NCI-H2029 (cell line): ENCODE measurements at places on chromosomes 5 and 9.

DNA sequence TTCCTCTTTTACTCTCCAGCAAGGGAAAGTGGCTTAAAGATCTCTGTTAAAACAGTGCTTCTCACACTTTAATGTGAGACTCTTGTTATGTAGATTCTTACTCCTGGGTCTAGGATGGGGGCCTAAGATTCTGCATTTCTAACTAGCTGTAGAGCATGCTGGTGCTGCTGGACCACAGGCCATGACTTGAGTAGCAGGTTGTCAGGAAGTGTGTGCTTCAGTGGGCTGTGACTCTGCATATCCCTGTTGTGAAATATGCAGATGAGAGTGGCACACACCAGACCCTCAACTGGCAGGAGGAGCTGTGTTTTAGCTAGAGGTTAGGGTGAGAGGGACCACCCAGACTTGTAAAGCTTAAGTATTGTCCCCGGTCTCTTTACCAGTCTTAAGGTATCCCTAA is 191.1 kb upstream of the DMRT1 start:
- DNase-seq: no peak

DNA sequence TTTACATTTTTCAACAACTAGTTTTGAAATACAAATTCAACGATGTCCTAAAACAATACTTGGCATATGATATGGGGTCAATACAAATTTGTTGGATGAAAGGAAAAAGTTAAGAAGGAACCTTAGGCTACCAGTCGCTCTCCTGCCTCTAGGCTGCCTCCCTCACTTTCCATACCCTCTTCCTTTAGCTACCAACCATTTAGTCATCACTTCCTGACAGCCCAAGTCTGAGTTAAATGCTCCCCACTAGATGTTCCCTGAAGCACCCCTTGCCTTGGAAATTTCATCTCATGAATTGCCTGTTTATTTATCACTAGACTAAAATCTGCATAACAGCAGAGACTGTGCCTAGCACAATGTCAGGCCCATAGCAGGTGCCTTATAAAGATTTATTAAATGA is 2.7 kb upstream of the LARS1 start:
- no peak for DNase-seq

- peak; percentile 93 for DNase-seq
Measured at GRCh38 chr5:124655921-124656511, 90.4 kb downstream of the ZNF608 start.

DNA sequence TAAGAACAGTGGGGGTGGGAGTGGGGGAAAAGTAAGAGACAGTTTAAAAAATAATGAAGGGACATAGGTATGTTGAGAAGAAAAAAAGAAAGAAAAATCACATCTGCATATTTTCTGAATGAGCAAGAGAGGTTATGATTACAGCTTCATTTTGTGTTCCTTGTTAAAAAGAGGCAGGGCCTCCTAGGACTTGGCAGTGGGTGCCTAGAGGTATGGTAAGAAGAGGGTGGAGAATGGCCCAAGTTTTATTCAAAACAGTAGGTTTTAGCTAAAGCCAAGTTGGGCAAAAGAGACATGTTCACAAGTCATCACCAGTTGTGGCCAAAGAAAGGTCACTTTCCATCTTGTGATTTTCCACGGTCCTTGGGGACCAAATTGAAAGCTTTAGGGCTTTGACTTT is 643.4 kb downstream of the CCDC171 start:
- no peak for DNase-seq

DNA sequence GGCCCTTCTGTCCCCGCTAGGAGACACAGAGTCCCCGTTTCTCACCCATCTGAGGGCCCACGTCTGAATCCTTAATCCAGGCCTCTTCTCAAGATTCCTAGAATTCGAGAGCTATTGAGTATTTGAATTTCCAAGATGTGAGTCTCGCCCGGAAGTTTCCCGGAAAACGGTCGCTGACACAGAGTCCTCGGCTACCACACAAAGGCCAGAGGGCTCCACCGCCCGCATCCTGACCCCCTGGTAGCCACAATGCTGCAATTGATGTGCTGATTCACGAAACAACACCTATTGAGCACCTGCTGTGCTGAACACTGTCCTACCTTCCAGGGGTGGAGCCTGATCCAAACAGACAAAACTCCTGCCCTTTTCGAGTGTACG is 670 bp upstream of the FBP1 start:
- no peak for DNase-seq

GRCh38 chr5:2832394-2832793 is 80.9 kb upstream of the IRX2 start:
- DNase-seq: no peak

GRCh38 chr5:97046270-97046982 is 96.0 kb downstream of the LIX1 start:
- no peak for DNase-seq

DNA sequence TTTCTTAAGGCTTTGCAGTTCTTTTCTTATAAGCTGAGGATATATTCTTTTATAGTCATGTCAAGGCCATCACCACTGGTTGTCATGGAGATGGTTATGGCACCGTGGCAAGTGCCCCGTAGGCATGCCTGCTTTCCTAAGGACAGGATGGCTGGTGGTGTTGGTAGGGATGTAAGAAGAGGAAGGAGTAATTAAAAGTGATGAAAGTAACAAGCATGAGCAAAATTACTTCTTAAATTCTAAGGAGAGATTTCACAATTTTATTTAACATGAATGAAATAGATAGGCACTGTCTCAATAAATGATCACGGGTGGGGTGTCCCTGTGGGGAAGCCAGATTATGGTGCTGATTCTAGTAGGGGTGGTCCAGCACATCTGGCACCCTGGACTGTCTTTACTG is 290.2 kb upstream of the KLF4 start:
- DNase-seq: no peak

- no peak for DNase-seq
Measured at GRCh38 chr5:163222982-163223381, 214.4 kb upstream of the CCNG1 start.

- DNase-seq: no peak
Measured at GRCh38 chr5:88142886-88143692, 125.6 kb downstream of the TMEM161B start.

- DNase-seq: no peak
Measured at GRCh38 chr5:39447059-39447458, 22.3 kb upstream of the DAB2 start.

- DNase-seq: no peak
Measured at GRCh38 chr5:96081276-96081858, 119.7 kb upstream of the ELL2 start.

DNA sequence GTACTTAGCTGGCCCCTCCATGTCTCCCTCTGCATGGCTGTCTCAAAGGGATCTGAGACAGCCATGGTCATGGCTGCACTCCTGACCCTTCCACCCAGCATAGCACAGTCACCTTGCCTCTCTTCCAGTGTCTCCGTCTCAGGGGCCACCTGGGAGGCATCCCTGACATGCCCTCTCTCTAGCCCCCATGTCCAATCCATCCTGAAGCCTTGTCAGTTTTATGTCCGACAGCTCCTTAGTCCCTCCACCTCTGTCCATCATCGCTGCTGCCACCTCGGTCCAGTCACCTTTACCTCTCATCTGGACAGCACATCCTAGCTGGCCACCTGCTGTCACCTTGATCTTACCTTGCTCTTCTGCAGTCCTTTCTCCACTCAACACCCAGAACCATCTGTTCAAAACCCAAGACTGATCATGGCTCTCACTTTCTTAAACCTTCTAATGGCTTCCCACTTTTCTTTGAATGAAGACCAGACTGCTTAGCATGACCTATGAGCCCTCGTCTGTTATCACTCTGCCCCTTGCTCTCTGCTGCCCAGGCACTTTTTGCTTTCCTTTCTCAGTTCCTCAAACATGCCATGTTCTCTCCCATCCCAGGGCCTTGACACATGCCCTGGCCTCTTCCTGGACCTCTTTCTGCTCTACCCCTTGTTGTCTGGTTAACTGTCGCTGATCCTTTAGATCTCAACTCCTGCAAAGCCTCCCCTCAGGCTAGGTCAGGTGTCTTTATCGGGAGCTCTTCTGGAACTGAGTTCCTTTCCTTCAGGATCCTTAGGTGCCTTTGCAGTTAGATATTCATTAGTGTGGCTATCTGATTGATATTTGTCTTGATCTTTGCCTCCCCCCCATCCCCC is 181.8 kb upstream of the PITX1 start:
- no peak for DNase-seq

DNA sequence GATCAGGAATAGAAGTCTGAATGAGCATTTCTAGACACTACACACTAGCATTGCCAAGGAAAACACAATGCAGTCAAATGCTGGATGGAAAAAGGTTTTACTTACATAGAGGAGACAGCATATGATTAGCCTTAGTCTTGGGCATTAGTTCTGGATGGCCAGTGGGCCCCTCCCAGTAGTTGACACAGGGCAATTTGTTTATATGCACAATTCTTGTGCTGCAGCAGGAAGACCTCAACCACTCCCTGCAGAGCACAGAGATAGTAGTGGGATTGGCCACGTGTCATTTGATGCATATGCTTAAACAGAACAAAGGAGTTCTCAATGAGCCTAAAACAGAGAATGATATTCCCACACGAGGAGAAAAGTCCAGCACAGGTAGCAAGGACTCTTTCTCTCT is 1496.2 kb upstream of the CDH6 start:
- DNase-seq: no peak

- no peak for DNase-seq
Measured at GRCh38 chr5:14707811-14708390, 43.4 kb downstream of the OTULIN start.

- DNase-seq: no peak
Measured at GRCh38 chr5:38316544-38317224, 58.3 kb downstream of the EGFLAM start.

- DNase-seq: no peak
Measured at GRCh38 chr5:39194466-39195136, 24.8 kb downstream of the FYB1 start.

GRCh38 chr9:95669253-95669652 is 152.5 kb upstream of the PTCH1 start:
- no peak for DNase-seq

DNA sequence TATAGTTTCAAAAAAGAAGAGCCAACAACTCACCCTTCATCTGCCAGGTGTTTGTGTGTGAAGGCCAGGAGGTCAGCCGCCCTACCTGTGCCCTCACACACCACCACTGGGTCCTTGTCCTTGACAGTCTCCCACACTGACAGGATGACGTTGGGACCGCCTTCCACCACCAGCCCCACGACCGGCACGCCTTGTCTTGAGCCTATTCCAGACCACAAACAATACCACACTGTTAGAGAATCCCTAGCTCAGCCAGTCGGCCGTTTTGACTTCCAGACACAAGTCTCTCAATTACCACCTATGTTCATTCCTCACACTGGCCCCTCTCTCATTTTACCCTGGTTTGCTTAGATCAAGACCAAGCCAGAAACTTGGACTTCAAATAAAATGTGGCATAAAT is 66.1 kb downstream of the TRPM6 start:
- no peak for DNase-seq

- DNase-seq: no peak
Measured at GRCh38 chr5:61130289-61130688, 32.0 kb downstream of the SMIM15 start.

DNA sequence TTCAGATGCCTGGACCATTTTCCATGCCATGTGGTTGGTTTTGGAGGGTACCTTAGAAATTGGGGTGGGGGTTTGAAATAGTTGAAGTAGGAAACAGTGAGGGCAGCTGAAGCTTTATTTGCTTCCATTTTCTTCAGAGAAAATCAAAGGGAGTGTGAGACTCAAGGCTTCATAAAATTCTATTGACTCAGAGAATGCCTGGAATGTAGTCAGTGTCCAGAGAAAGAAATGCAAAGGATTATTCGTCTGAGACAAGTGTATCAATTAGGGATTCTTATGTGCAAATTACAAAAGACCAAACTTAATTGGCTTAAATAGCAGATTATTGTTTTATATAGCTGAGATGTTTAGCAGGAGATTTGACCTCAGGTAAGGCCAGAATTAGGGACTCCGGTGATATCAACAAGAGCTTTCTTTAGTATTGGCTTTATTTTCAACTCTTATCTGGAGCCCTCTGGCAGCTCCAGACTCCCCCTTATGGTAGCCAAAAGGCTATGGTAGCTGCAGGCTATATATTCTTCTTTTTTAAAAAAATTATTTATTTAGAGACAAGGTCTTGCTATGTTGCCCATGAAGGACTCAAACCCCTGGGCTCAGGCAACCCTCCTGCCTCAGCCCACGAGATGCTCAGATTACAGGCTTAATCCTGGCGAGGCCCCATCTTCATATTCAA is 38.9 kb downstream of the PTTG1 start:
- no peak for DNase-seq

DNA sequence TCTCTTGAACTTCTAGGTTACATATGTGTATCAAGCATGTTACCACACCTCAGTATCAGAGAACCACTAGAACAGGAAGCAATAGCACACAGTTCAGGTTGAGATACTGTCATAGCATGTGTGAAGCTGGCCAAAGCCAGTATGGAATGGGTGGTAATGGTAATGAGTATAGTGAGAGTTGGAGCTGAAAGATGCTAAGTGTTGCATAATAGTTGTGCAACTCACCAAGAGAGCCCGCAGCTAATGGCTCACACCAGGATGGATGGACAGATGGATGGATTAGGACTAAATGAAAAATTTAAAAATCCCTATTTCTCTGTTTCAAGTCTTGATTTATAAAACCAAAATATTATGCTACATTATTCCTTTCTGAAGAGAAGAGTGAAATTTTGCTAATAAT is 53.4 kb upstream of the KCNN2 start:
- DNase-seq: no peak

- peak; percentile 39 for DNase-seq
Measured at GRCh38 chr5:56833325-56833724, 18.0 kb downstream of the MAP3K1 start.

GRCh38 chr9:114735704-114736103 is 53.7 kb upstream of the TEX48 start:
- DNase-seq: no peak
